MCF 10A (cell line): ENCODE measurements at places on chromosomes 7 and 10. TPM values are rescaled to one million over a fixed set of nuclear protein-coding genes. Genes with fewer than 3 reads are reported as not detected.

- DNase-seq, result no peak
Measured at GRCh38 chr7:114086914-114087652, 168.3 kb upstream of the PPP1R3A start.

Gene CCL24
- not detected in 2 replicates for total RNA-seq

GRCh38 chr7:26532471-26532870 lies 240.8 kb downstream of the SNX10 start:
- no peak for DNase-seq

DNA sequence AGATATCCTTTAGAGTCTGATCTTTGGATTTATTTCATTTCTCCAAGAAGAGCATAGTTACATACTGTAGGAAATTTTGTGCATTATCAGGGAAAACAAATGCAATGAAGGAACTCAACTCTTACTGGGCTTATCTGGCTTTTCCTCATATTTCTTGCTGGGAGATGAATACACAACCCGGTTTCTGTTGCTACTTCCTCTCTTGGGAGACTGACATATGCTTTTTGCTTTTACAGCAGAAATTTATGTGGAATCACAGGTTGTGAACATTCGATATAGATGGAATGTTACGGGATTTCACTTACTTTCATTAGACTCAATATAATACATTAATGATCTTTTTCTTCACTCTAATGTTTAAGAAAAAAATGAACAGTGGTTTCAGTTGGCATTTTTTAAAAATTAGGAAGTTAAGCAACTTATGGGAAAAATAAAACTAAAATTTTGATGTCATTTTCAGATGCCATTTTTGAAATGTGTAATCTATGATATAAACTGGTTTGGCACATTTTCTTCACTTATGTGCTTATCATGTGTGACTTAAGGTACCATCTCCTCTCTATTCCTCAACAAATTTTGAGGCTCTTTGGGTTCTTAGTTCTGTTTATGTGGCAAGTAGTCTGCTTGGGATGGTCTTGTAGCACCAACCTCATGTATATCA lies 7.1 kb downstream of the SND1 start:
- DNase-seq, result no peak

DNA sequence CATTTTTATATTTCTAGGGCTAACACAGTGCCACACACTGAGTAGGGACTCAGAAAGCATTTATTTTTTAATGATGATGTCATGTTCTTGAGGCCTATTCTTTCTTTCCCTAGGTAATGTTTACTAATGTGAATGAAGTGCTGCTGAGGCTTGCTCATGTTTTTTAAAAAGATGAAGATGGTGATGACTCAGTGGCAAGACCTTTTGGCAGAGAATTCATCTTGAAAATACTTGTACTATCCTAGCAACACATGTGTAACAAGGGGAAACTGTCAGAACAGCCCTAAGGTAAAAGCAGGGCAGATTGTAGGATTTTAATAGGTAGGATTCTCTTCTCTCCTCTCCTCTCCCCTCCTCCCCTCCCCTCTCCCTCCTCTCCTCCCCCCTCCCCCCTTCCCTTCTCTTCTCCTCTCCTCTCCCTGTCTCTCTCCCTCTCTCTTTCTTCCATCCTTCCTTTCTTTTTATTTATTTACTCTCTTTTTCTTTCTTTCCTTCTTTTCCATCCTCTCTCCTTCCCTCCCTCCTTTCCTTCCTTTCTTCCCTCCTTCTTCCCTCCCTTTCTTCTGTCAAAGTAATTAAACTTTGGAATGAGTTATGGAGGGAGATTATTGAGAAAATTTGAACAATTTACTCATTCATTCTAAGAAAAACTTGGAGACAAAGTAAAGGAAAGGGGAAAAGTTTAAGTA lies 75.3 kb downstream of the ZNF92 start:
- peak; percentile 64 for DNase-seq

Gene DMBT1
- total RNA-seq, result 4.4 and 7.6 TPM in 2 replicates

GRCh38 chr10:78214955-78215354 lies 181.3 kb downstream of the RPS24 start:
- no peak for DNase-seq

GRCh38 chr10:71713135-71714030 lies 6.2 kb downstream of the C10orf105 start:
- peak; percentile 97 for DNase-seq

DNA sequence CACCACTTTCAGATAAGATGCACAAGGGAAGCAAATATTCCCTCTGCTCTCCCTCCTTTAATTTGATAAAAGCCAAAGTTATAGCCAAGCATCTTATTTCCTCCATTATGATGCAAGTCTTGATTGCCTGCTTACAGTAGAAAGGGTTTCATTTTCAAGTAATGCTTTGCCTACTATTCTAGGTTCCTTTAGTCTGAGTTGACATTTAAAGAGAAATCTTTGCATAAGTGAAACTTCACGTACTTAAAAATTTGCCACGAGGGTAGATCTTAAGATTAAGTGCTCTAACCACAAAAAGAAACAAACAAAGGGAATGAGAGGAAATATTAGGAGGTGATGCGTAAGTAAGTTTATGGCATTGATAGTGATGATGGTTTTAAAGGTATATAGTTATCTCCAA lies 78.1 kb upstream of the VWDE start:
- DNase-seq, result no peak

Gene C10orf90
- not detected in 2 replicates for total RNA-seq

- DNase-seq, result peak; percentile 11
Measured at GRCh38 chr7:12322903-12323300, 80.8 kb downstream of the VWDE start.

GRCh38 chr7:24052572-24053260 lies 231.3 kb upstream of the NPY start:
- peak; percentile 88 for DNase-seq

DNA sequence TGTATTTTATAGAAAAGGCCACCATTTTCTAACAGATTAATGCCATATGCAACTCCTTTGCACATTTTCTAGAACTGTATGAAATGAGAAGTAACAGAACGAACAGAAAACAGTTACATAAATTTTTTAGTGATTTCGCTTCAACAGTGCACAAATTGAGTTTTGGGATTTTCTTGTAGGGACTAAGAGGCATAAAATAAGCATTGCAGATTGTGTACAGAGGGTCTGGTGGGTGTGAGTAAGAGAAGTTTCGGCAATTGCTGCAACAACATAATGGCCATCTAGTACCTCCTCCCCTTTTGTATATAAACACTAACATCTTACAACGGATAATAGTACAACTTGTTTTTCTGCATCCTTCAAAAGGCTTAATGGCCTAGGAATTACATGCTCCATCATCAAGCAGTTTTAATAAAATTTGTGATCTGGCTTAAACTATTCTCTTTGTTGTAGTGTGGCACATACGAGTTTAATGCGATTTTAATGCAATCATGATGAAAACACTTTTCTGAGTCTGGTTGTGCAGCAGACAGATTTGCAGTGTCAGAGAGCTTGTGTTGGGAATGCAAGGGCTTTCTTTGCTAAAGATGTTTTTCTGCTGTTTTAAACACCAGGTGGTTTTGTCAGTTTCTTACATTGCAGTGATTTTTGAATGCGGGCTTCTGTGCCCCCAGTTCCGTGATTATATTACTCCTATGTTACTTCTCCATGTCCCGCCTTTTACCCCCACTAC lies 2.9 kb downstream of the GLCCI1 start:
- DNase-seq, result no peak

GRCh38 chr10:17427666-17428350 lies 26.6 kb downstream of the ST8SIA6 start:
- no peak for DNase-seq

- DNase-seq, result no peak
Measured at GRCh38 chr7:50314836-50315592, 10.5 kb downstream of the IKZF1 start.

GRCh38 chr7:92851732-92852131 lies 15.4 kb upstream of the CDK6 start:
- no peak for DNase-seq

GRCh38 chr10:63866075-63866746 lies 345.0 kb downstream of the REEP3 start:
- DNase-seq, result peak; percentile 64

GRCh38 chr10:117169480-117169879 lies 27.8 kb upstream of the KCNK18 start:
- no peak for DNase-seq

DNA sequence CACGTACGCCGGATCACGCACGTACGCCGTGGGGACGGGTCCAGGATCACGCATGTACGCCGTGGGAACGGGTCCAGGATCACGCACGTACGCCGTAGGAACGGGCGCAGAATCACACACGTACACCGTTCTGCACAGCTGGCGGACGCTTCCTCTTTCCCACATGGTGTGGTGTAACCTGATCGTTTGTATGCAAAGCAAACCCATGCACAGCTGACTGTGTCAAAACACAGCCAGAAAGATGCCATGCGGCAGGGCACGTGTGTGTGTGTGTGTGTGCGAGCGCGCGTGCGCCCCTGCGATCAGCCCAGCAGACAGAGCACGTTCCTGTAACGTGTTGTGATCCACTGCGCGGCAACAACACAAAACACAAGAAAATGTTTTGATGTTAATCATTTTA lies 573.6 kb downstream of the DNAJB6 start:
- DNase-seq, result no peak

DNA sequence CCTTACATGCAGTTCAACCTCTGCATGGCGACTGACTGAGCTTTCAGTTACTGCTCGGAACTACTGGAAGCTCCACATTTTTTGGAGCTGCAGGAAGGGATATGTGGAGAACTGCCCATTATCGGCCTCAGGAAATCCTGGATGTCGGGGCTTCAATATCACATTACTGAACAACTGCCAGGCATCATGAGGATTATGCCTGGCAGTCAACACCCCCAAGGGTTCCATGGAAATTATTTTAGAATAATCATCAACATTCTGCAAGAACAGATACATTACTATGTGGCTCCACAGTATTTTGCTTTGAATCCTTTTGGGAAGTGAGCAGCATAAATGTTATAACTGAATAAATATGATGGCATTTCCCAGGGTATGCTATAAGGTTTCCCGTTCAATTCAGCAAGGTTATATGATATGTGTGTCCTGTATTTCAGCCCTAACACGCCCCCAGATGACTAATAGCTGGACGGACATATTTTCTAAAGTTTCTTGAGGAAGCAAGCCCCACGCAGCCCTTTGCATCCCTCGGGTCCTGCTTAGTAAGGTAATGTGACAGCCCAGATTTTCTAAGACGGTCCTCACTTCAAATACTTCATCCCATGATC lies 53.0 kb upstream of the OPALIN start:
- no peak for DNase-seq

- peak; percentile 78 for DNase-seq
Measured at GRCh38 chr10:99966306-99966705, 43.4 kb downstream of the DNMBP start.

GRCh38 chr7:28041508-28042314 lies 138.9 kb downstream of the JAZF1 start:
- DNase-seq, result peak; percentile 24

DNA sequence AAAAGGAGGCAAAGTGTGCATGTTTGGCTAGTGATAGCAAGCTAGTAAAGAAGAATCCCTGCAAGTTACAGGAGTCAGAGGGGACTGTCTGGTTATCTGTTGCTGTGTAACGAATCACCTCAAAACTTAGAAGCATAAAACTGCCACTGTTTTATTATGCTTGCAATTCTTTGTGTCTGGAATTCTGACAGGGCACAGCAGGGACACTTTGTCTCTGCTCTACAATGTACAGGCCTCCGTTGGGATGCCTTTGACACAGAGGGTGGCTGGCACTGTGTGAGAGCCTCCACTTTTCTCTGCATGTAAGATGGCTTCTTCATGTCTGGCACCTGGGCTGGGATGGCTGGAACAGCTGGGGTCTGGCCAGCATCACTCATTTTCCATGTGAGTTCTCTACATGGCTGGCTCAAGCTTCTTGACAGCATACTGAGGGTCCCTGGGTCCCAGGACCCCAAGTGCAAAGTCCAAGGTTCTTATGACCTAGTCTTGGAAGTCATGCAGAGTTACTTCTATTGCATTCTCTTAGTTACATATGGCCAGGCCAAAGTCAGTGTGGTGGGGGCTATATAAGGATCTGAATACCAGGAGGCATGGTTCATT lies 276.9 kb downstream of the RPS24 start:
- no peak for DNase-seq

GRCh38 chr7:31134246-31135188 lies 82.4 kb downstream of the ADCYAP1R1 start:
- DNase-seq, result peak; percentile 84

DNA sequence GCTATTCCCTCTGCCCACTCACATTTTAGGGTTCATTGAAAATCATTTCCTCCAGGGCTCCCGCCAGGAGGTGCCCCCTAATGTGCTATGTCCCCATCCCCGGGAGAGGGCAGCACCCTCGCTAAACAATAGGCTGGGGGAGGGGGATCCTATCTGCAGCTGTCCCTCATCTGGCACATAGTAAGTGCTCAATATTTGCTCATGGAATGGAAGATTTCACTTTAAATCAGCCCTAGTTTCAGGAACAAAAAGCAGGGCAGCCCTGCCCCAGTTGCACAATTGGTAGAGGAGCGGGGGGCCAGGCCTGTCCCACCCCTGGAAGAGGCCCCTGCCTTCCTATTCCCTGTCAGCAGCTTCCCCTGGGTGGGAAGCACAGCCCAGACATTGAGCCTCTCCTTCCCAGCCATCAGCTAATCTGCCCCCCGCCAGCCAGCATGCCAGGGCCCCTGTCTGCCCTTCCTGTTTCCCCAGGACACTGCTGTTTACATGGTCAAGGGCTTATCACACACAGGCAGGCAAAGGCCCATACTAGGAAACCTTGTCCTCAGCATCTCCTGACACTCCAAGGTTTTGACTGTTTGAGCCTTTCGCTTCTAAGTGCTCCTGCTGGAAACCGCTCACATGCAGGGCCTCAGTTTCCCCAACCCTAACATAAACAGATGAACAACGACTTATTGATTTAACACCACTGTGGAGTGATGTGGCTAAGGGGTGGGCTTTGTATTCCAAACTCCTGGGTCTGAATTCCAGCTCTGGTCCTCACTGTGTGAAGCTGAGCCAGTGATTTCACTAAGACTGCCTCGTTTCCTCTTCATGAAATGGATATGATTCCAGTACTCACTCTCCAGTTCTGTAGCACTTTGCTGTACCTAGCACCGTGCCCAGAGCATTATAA lies 130.7 kb upstream of the ZMIZ1 start:
- no peak for DNase-seq

DNA sequence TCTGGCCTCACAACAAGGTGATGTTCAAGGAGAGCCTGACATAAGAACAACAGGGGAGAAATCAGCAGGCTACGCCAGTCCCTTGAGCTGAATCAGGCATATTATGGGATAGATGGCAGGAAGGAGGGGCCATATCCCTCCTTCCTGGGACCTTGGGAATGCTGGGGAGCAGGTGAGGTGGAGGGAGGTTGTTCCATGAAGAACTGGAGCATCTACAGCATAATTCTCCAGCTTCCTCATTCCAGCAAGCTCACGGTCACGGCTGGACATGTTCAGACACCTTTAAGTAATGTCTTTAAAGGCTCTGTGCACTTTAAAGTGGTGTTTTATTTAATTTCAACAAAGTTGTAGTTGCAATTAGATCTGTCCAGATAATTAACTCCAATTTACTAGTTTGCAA lies 780.5 kb downstream of the TYW1 start:
- DNase-seq, result no peak

- DNase-seq, result no peak
Measured at GRCh38 chr7:18144166-18144565, 116.5 kb upstream of the PRPS1L1 start.

Gene FZD1
- 3.3 and 4.4 TPM in 2 replicates for total RNA-seq
